ENCODE measurements at places on chromosomes 7 and 10. TPM values are rescaled to one million over a fixed set of nuclear protein-coding genes. Genes with fewer than 3 reads are reported as not detected.

DNA sequence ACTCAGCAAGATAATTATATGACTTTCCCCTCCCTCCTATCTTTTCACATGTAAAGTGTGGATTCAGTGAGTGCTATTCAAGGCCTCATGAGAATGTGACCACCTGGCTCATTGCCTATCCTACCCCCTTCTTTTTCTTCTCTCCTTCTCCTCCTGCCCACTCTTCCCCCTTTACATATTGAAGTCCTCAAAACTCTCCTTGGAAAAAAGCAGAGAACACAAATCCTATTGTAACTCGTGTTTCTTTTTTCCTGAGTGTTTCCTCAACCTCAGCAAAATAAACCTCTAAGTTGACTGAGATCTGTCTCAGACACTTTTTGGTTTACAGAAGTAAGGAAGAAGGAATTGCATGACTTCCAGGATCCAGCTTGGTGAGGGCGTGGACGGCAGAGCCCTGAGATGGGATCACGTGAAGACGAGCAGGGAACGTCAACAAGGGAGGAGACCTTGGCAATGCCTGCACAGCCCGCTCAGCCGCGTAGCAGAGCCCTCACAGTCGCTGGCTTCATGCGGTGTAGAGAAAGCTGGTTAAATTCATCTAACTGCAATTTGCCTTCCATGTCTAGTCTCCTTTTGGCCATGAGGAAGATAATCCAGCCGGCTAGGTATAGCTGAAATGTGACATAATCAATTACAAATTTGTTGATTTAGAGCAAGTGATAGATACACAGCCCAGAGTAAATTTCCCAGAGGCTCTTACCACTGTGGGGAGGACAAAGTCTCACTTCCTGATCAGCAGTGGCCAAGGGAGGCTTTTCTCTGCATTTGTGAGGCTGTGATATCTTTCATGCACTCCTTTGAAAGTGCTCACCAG is 75.7 kb downstream of the LYZL2 start:
- H3K4me1 ChIP-seq, result no peaks in the 10 kb centered on the region
- H3K27me3 ChIP-seq, result no peaks in the 10 kb centered on the region
- no peaks in the 10 kb centered on the region for H3K36me3 ChIP-seq

DNA sequence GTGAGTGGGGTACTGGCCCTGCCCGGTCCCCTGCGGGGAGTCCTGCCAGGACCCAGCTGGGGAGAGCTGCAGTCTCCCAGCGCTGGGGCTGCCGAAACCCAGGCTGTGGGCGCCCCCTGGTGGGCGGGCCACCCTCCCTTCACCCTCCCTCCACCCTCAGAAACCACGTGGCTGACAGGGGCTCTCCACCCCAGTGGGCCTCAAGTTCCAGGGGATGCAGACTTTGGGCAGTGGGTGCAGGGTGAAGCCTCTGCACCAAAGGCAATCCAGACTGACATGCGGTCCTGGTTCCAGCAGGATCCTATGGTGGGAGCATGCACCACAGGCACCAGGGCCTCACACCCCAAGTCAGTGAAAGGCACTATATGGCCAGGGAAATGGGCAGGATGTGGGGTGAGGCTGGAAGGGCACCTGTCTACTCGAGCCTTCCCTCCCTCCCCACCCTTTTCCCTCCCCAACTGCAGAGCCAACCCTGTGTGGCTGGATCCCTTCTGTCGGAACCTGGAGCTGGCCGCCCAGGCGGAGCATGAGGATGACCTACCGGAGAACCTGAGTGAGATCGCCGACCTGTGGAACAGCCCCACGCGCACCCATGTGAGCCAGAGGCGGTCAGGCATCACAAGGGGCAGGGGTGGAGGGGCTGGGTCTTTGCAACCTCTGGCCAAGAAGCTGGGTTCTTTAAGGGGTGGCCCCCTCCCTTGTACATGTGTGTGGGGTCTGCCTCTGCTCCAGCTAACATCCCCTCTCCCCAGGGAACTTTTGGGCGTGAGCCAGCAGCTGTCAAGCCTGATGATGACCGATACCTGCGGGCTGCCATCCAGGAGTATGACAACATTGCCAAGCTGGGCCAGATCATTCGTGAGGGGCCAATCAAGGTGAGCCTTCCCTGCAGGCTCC is 38.8 kb downstream of the PSAP start:
- no peak overlapping the region for H3K27ac ChIP-seq
- DNase-seq, result peak; percentile 69
- H3K4me3 ChIP-seq, result no peak overlapping the region
- 0 out of 2 replicates have a peak, but pooled peaks cover 3% of the 10 kb centered on the region for H3K36me3 ChIP-seq

GRCh38 chr7:17745610-17746009 is 194.7 kb downstream of the SNX13 start:
- no peak overlapping the region for H3K27ac ChIP-seq
- no peaks in the 10 kb centered on the region for H3K27me3 ChIP-seq
- H3K4me1 ChIP-seq, result no peaks in the 10 kb centered on the region

DNA sequence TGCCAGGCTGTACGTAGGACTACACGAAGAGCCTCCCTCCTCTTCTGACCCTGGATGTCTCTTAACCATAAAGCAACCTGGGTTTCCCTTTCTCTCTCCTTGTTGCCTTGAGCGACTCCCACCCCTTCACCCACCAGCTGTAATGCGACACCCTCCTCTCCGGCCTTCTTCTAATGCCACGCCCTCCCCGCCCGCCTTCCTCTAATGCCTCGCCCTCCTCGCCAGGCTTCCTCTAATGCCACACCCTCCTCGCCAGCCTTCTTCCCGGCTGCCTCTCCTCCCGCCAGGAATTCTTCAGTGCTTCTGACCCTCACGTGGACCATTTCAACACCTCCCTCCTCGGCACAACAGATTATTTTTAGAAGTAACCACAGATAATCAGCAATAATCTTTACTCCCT is 348.5 kb upstream of the SHH start:
- no peak overlapping the region for H3K4me3 ChIP-seq
- H3K27ac ChIP-seq, result no peak overlapping the region
- H3K4me1 ChIP-seq, result no peaks in the 10 kb centered on the region
- peaks cover 7% of the 10 kb centered on the region for H3K27me3 ChIP-seq
- no peaks in the 10 kb centered on the region for H3K36me3 ChIP-seq
- DNase-seq, result peak; percentile 26

- no peak overlapping the region for H3K4me3 ChIP-seq
- H3K36me3 ChIP-seq, result no peaks in the 10 kb centered on the region
- no peak for DNase-seq
- H3K27ac ChIP-seq, result no peak overlapping the region
Measured at GRCh38 chr10:128324058-128324827, 198.0 kb upstream of the MKI67 start.

DNA sequence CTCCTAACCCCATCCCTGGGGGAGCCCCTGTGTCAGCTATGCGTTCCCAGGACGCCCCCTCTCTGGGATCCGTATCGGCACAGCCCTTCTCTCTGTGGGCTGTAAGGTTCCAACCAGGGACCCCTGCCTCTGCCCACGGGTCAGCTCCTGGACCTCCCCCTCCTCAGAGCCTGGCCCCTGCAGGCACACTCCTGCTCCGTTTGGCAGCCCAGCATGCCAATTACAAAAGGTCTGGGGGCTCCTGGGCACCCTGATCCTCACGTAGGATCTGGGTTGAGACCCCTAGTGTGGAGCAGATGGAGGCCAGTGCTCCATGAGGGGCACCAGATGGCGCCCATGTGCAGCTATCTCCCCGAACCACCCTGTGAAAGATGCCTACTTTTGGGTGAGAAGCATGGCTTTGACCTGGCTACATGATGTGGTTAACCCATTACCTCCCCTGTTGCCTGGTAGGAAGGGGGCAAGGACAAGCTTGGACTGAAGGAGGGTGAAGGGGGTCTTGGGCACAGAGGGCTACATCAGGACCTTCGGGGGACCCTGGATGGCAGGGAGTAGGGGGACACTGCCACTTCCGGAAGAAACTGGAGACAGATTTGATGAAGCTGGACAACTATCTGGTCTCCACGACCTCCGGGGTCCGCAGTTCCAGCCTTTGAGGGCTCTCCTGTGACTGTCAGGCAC is 9.0 kb downstream of the TACR2 start:
- H3K4me1 ChIP-seq, result no peaks in the 10 kb centered on the region
- no peak overlapping the region for H3K27ac ChIP-seq
- H3K4me3 ChIP-seq, result no peak overlapping the region

DNA sequence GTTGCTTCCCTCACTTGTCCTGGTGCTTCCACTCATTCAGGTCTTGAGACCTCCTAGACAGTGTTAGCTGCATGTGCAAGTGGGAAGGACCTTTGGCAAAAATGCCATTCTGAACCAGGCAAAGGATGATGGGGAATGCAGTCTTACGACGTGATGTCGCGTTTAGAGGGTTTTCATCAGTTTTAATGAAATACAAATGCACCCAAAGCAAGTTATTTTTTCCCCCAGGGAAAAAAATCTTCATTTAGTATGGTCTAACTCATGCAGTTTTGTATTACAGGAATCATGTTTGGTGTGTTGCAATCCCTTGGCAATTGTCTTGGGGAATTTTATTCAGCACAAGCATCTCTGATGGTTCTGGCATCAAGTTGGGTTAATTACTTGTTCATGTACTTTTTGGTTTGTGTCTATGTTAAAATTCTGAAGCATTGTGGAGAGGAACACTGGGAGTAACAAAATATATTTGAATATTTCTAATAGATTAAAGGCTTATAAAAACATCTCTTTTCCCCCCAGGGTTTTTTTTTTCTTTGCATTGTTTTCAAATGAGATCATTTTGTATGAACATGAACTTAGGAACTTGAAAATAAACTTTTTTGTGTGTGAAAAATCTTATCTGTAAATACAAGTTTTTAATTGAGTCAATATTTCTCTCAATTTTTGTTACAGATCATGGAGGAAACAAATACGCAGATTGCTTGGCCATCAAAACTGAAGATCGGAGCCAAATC is 188.9 kb downstream of the BICC1 start:
- no peak overlapping the region for H3K4me3 ChIP-seq
- no peak overlapping the region for H3K27ac ChIP-seq
- peaks cover 32% of the 10 kb centered on the region for H3K4me1 ChIP-seq
- no peaks in the 10 kb centered on the region for H3K36me3 ChIP-seq
- H3K27me3 ChIP-seq, result no peaks in the 10 kb centered on the region

DNA sequence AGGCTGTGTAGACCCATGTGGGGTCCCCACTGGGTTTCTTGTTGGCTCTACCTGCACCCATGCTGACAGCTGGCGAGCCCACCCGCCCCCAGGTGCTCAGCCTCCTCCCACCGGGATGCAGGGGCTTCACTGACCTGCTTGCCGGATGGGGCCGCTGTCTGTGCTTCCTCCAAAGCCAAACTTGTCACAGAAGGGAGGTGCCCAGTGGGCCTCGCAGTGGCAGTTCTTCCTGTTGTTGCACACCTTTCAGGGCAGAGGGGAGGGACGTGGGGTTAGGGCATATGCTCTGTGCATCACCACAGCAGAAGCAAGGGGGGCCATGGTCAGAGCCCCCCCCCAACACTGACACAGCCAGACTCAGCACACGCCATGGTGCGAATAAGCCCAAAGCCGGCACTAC is 146.5 kb downstream of the FANK1 start:
- H3K4me3 ChIP-seq, result no peak overlapping the region
- no peak for DNase-seq
- H3K27ac ChIP-seq, result no peak overlapping the region
- no peaks in the 10 kb centered on the region for H3K4me1 ChIP-seq

GRCh38 chr7:150406312-150406566 is 27.1 kb downstream of the ZNF775 start:
- no peak overlapping the region for H3K4me3 ChIP-seq
- H3K27me3 ChIP-seq, result no peaks in the 10 kb centered on the region
- no peak for DNase-seq
- H3K4me1 ChIP-seq, result no peaks in the 10 kb centered on the region

DNA sequence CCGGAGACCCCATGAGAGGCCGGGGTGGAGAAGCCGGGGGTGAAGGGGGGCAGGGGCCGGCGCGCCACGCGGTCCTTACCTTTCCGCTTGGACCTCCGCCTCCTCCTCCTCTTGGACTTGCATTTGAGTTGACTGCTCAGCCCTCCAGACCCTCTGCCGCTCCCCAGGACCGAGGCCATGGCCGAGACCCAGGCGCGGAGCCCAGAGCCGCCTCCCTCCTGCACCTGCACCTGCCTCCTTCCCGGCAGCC is 428 bp downstream of the ADARB2 start:
- no peaks in the 10 kb centered on the region for H3K4me1 ChIP-seq

DNA sequence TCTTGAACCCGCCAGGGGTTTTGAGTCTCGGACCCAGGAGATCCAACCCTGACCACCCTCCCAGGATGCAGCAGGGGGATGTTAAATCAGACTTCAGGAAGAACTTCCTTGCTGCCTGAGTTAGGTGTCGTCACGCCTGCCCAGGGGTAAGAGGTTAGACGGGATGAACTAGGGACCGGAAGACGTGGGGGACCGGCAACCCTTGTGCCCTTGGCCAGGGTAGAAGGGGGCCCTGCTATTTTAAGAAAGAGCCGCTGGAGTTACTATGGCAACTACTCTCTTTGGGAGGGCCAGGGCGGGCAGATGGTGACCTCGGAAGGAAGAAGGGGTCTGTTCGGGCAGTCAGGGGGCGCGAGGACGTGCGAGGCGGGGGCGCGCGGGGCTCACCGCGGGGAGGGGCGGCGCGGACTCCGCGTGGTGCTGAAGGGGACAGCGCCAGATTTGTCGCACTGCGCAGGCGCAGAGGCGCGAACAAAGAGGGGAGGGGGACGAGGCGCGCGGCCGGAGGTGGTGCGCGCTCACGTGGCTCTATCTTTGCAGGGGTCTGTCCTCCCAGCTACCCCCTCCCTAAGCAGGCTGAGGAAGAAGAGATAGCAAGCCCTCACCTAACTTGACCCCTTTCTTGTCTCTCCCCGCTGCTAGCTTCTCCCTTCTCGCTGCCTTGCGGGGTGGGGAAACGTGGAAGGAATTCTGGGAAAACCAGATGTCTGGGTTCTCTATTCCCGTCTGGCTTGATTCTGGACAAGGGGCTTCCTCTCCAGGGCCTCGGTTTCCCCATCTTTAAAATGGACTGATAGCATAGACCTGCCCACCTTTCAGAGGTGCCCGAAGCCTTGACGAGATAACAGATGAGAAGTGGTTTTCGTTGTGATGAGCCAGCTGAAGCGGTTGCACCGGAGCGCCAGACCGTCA is 940 bp upstream of the PSD start:
- no peaks in the 10 kb centered on the region for H3K36me3 ChIP-seq
- H3K4me3 ChIP-seq, result peak overlapping the region; percentile 71
- H3K27me3 ChIP-seq, result peaks cover 5% of the 10 kb centered on the region
- peak; percentile 79 for DNase-seq
- no peaks in the 10 kb centered on the region for H3K4me1 ChIP-seq

DNA sequence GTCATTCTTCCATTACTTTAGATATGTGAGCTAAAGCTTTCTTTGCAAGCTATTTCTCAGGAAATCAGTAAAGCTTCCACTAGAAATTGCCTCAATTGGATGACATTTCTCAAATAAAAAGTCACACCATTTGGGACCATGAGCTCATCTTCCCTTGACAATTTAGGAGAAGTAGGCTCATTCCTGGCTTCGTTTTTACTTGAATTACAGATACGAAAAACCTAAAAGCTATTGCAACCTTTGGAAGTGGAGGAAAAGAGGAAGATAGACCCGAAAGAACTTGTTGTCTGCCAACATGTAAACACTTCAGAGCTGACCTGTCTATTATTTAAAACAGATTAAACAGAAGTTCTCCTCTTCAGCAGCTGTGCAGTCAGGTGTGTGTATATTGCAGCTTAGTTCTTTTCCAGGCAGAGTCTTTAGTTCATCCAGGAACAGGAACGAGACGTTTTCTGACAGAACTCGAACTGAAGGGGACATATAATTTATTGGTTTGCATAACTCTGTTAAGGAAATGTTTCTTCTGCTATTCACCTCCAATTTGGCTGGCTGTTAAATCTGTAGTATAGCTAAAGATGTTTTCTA is 43.1 kb upstream of the ST8SIA6 start:
- H3K36me3 ChIP-seq, result no peaks in the 10 kb centered on the region
- no peak overlapping the region for H3K4me3 ChIP-seq
- H3K27me3 ChIP-seq, result no peaks in the 10 kb centered on the region
- DNase-seq, result no peak
- H3K4me1 ChIP-seq, result no peaks in the 10 kb centered on the region
- no peak overlapping the region for H3K27ac ChIP-seq

Gene AGMO
- total RNA-seq, result 0.20 TPM

Measured in SJCRH30 (cell line).